ENCODE measurements at places on chromosomes 4 and X.

- DNase-seq: peak; percentile 56
These were observed 16.3 kb downstream of the CD99 start for GRCh38 chrX:2707334-2707760.

GRCh38 chr4:40875507-40876150, 125.9 kb downstream of the NSUN7 start:
- no peak for DNase-seq

GRCh38 chr4:87100168-87100567, 120.2 kb downstream of the KLHL8 start:
- DNase-seq: no peak

DNA sequence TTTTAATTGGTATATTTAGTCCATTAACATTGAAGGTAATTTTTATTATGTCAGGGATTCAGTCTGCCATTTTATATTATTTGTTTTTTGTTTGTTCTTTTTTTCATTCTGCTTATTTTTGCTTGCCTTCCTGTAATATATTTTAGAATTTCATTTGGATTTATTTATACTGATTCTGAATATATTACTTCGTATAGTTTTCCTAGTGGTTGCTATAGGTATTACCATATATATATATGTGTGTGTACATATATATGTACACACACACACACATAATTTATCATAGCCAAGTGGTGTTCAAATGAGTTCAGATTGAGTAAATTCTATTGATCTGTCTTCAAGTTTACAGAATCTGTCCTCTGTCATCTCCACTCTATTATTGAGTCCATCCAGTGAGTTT, 11.2 kb downstream of the CITED1 start:
- no peak for DNase-seq

- no peak for DNase-seq
These were observed 47.0 kb downstream of the FAT1 start for GRCh38 chr4:186676531-186677161.

DNA sequence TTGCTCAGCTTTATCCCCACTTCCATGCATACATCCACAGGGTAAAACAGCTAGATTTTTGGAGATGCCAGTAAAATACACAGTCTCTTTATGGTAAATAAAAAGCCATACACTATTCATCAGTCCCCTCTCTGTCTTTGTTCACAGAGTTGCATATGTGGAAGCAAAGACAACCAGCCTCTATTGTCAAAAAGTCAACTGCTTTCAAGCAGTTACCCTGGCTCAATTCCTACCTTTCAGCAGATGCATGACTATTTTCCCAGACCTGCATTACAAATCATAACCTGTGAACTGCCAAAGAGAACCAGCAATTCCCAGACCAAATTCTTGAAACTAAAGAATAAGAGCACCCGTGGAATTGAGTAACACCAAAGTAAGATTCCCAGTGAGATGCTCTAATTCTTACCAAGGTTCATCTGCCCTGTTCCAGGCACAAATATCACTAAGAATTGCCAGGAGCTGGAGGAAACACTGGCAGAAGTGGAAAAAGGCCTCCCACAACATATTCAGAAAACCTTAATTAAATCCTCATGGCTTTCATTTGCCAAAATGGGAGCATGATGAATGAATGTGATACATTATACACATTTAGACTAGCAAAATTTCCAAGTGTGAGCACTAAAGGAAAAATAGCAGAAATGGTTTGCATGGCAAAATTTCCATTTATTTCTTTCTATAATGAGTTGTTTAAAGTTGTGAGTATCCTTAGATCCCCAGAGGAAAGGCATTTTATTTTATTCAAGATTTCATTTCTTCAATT, 391.2 kb upstream of the ADGRL3 start:
- DNase-seq: no peak

- DNase-seq: no peak
These were observed 48.4 kb downstream of the PRKG2 start for GRCh38 chr4:81166458-81167160.

- DNase-seq: no peak
These were observed 315.8 kb upstream of the TEX13C start for GRCh38 chrX:125003746-125004446.

- peak; percentile 27 for DNase-seq
These were observed 171.8 kb downstream of the HNRNPD start for GRCh38 chr4:82201805-82202641.

DNA sequence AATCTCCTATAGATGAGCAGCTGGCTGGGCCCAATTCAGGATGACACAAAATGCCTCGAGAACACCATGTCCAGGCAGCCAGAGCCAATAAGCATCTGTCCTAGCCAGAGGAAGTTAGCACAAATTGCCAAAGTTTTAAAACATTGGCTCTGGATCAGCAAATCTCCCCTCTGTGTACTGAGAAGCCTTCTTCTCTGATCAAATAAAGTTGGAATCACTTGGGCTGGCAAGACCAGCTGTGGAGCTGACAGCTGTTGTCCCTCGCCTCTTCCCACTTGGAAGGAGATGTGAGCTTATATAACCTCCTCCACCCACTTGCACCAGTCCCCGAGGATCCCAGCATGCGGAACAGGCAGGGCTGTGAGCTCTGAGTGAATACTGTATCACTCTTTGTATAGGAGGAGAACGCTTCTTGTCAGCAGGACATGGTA, 183.9 kb downstream of the OPHN1 start:
- no peak for DNase-seq

GRCh38 chr4:14177987-14178386, 550.5 kb upstream of the BOD1L1 start:
- no peak for DNase-seq

DNA sequence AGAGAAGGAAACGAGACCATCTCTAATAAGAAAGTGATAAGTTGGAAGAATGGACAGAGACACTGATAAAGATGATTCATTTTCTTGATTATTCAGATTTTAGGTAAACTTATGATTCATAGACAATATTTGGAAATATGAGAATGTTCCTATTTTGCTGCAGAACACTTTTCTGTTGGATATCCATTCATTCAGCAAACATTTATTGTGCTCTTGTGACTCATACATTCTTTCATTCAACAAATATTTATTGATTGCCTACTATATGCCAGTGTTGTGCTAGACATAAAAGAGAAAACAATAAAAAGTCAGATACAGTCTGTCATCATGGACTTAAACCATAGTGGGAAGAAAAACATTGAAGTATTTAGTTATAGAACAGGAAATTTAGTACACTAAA, 1232.0 kb downstream of the STIM2 start:
- DNase-seq: no peak

- no peak for DNase-seq
These were observed 338.1 kb upstream of the ZCCHC13 start for GRCh38 chrX:73965833-73966232.

- DNase-seq: no peak
These were observed 103.4 kb downstream of the MFAP3L start for GRCh38 chr4:169922632-169923276.

DNA sequence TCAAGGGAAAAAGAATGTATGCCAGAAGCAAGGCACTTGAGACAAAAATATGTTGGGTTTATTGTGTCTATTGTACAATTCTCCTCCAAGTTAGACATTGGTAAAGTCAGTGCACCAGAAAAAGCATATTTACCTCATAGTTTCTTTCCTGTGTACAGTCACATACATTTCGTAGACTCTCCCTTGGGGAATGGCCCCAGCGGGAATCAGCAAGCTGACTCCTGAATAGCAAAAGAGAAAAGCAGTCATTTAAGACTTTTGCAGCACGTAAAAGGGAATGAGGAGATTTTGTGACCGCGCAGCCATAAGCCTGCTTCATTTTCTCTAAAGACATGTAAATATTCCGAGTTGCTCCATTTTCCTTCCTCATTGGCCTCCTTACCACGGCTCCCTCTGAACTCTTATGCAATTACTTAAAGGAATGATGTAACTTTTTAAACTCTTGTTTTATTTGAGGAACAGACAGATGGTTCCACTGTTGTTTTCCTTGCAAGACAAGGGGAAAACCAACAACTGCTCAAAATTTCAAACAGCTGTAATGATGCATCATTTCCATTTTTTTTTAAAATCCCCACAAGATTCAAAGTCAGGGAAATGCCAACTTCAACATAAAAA, 332.7 kb downstream of the UNC5C start:
- no peak for DNase-seq

GRCh38 chr4:185654311-185654710, 119.0 kb upstream of the PDLIM3 start:
- DNase-seq: no peak

- no peak for DNase-seq
These were observed 157.9 kb downstream of the DHRSX start for GRCh38 chrX:2342874-2343273.

DNA sequence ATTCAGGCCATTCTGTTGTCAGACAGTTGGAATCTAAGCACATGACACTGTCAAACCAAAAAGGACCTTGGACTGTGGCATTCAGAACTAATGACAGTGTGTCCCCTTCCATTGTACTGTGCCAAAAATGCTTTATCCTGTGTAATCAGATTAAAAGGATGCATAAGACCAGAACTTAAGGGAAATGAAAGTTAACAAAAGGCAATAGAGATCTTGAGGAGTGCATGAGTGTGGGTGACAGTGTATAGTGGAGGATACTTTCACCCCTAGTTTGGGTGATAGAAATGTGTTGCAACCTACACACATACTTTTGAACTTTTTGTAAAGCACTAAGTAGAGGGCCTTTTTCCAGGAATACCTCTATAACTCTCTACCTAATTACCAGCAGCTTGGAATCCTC, 4.5 kb downstream of the CYSLTR1 start:
- no peak for DNase-seq

DNA sequence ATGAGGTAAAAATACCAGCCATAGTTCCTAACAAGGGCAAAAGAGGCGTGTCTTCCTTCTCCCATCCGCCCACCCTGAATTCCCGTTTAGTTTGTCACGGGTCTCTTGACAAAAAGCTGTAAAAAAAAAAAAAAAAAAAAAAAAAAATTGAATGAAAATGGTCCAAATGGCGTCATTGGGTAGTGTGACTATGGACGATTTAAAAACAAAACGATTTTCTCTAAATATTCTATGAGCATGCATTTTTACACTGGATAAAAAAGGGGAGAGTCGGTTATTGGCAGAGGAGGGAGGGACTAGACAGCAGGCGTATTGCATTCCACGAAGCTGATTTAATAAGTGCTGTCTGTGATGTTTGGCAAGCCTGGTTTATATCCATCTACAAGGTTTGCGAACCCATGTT, at the start of gene FAM133A:
Gene FAM133A (plus strand): TSS at position 338 of the 403 bp plus-strand sequence. CDS start 35,214 bp downstream, outside the sequence.
- DNase-seq: no peak

- no peak for DNase-seq
These were observed 175.8 kb downstream of the COMMD8 start for GRCh38 chr4:47287735-47288134.

DNA sequence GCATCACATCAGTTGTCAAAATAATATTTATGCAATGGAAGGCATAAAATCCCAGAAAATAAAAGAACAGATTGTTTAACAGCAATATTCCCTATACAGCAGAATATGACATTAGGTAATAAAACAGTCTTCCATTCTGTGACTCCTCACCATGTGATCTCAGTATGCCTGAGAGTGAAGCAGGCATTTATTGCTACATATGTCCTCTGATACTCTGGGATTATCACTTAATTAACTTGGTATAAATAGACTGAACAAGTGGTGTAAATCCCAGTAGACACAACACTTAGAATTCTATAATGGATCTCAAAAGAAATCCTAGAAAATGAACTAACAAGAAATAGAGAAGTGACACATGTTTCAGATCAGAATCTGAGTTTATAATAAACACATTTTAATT, 841.3 kb downstream of the PDHA2 start:
- no peak for DNase-seq

- no peak for DNase-seq
These were observed 15.4 kb downstream of the IGFBP7 start for GRCh38 chr4:57094832-57095223.

GRCh38 chr4:168685136-168685809, 188.4 kb downstream of the PALLD start:
- no peak for DNase-seq

DNA sequence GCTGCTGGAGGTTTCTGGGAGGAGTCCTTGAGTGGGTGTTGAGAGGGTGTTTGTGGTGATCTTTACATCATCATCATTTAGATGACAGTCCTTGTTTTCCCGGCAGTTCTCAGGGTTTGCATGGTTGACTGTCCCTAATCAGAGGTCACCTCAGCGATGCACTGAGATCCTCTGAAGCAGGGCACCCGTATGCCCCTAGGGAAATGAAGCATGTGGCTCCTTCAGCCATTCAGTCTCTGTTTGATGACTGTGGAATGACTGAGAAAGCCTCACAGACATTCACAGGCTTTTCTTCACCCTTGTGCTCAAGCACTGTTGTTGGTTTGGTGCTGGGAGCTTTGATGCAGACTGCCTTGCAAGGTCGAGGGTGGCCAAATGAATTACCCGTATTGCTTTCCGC, 474.7 kb downstream of the SPRY1 start:
- no peak for DNase-seq

GRCh38 chr4:13968723-13969122, 341.2 kb upstream of the BOD1L1 start:
- no peak for DNase-seq

- no peak for DNase-seq
These were observed 151.5 kb downstream of the VEGFC start for GRCh38 chr4:176641237-176641636.

GRCh38 chrX:45771114-45771513, 570.4 kb upstream of the DIPK2B start:
- no peak for DNase-seq

DNA sequence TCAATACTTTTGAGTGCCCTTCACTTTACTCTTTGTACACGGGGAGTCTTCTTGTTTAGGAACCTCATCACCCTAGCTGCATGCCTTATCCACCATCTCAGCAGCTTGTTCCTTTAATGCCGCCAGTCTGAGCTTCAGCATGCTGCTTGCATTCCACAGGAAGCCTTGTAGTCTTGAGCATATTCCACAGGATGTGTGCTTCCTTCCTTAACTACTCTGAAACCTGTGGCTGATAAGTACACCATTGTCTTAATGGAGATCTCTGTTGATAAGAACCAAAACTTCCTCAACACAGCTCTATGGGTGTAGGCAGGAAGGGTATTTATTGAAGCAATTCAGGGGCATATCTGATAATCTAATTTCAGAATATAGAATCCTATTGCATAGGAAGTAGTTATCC, 24.4 kb upstream of the CCNI start:
- DNase-seq: no peak

DNA sequence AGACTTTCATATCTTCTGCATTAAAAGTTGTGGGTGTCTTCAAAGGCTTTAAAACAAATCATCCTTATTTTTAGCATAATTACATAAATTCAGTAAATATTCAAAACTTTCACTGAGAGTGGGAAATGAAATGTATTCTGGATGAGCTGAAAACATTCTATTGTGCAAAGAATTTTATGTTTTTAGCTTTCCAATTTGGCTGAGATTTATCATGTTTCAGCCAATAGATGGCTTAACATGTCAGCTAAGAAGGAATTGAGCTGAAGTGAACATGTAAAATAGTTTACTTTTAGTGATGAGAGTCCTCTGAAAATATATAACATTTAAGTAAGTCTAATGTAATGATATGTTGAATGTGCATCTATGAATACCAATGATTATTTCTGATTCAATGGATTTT, 213.5 kb upstream of the GIMD1 start:
- DNase-seq: no peak

DNA sequence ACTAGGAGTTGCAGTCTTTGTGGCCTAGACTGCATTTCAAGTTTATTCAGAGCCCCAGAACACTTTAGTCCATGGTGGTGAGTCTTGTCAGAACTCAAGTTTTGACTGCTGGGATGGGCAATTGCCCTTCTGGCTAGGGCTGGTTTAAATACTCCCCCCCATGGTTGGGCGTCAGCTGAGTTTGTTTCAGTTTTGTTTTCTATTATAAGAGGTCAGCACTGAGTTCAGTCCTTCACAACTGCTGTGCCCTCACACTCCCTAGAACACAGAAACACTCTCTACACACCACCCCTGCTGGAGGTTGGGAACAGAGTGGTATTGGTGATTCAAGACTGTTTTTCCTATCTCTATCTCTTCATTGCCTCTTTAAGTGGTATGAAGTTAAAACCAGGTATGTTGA, 217.0 kb downstream of the GUCY2F start:
- DNase-seq: no peak
